ENCODE measurements at places on chromosomes 1 and 21. TPM values are rescaled to one million over a fixed set of nuclear protein-coding genes. Genes with fewer than 3 reads are reported as not detected.

DNA sequence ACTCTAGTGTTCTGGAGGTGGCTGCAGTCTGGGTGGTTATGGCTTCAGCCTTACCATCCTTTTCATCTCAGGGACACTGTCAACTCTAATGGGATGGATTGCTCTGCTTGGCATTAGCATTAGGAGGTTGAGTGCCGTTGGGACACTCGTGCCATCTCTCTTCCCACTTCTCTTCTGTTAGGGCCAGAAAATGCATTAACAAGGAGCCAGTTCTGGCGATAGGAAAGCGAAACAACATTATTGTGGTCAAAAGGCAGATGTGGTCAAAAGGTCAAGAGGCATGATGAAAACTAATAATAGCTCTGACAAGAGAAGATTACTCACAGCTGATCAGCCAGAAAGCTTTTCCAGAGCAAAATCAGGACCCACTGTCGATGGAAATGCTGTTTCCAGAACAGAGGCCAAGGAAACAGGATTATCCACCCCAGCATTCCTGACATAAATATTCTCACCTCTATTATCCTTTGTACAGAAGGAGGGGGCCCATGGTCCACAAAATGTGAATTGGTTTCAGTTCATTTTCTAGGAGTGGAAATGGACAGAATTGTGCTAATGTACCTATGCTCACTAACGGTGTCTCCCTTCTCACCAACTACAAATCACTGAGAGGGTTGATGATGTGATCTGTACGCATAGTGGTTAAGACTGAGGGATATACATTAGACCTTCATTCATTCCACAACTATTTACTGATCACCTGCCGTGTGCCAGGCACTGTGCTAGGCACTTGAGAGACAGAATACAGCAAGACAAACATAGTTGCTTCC lies 72.0 kb downstream of the ST6GALNAC5 start:
- DNase-seq, result no peak

DNA sequence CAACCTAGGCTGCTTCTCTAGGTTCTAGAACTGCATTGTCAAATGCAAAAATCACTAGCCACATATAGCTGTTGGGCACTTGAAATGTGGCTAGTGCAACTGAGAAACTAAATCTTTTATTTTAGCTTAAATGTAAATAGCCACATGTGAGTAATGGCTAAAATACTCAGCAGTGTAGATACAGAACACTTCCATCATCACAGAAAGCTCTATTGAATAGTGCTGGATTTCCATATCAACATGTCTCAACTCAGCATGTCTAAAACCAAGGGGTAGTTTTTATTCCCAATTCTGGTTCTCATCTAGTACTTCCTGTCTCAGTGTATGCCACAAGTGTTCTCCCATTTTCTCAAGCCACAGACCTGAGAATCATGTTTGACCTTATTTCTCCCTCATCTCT lies 7.5 kb upstream of the TP53BP2 start:
- no peak for DNase-seq

GRCh38 chr21:36437745-36438128 lies 42.2 kb downstream of the CLDN14 start:
- no peak for DNase-seq

Gene CD101
- 0.60 TPM for total RNA-seq

DNA sequence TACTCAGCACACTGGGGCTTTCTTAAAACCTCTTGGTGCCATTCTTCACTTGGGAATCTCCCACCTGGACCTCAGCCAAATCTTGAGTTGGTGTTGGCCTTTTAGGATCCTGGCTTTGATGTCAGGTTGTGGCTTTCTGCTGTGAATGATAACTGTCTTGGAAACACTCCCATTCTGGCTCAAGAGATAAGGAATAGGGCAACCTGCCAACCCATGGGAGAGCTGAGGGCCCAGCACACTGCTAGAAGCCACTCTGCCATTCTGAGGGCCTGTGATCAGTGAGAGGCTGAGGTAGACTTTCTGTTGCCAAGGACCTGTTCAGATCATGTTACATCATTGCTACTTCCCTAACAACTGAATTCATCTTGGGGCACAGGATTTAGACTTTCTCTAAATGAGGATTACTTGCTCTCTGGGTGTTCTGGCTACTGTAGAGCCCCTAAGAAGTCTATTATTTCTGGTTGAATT lies 45.8 kb downstream of the TTC39A start:
- no peak for DNase-seq
